ENCODE measurements at places on chromosomes 7 and 10.

DNA sequence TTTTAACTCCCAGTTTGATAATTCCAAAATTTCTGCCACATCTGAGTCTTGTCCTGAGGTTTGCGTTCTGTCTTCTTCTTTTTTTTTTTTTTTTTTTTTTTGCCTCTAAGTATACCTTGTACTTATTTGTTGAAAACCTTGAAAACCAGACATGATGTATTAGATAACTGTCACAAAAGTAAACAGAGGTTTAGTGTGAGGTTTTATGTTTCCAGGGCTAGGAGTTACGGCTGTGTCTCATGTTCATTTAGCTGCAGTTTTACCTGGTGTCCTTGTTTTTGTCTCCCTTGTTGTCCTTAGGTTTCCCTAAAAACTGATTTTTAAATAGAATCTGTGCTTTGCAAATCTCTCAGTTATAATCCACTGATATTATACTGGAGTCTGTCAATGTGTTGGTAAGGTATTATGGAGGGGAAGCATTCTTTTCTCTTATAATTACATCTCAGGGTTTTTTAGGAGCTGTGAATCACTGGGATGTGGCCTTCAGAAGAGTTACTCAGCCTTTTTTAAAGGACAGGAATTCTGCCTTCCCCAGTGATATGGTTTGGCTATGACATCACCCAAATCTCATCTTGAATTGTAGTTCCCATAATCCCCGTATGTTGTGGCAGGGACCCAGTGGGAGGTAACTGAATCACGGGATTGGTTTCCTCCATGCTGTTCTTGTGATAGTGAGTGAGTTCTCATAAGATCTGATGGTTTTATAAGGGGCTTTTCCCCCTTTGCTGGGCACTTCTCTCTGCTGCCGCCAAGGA lies 95.0 kb downstream of the CDCA7L start:
- no peak for DNase-seq

GRCh38 chr7:158546626-158547025 lies 41.0 kb downstream of the PTPRN2 start:
- no peak for DNase-seq

GRCh38 chr10:96666741-96667140 lies 53.6 kb downstream of the PIK3AP1 start:
- no peak for DNase-seq

GRCh38 chr10:32413513-32413912 lies 32.4 kb upstream of the CCDC7 start:
- DNase-seq, result no peak

DNA sequence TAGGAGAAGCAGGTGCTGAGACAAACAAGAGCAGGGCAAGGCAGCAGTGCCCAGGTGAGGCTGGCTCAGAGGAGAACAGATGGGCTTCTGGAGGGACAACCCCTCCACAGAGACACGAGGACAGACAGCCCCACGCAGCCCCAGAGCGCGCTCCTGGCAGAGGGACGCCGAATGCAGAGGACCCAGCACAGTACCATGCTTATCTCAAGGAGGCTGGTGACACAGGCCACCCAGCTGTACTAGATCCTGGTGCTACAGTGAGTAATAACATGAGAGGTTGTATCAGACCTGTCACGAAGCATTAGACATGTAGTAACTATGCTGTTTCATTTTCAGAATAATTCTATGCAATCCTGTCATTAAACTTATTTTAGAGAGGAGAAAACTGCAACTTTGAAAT lies 60.4 kb upstream of the NCAPG2 start:
- DNase-seq, result no peak

DNA sequence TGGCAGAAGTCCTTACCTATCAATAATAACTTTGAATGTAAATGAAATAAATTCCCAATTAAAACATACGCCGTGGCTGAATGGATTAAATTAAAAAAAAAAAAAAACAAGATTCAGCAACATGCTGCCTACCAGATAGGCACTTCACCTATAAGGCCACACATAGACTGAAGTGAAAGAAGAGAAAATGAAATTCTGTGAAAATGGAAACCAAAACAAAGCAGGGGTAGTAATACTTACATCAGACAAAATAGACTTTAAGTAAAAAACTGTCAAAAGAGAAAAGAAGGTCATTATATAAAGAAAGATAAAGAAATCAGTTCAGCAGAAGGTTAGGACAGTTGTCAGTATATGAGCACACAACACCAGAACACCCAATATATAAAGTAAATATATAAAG lies 55.3 kb downstream of the TCAF1 start:
- no peak for DNase-seq

DNA sequence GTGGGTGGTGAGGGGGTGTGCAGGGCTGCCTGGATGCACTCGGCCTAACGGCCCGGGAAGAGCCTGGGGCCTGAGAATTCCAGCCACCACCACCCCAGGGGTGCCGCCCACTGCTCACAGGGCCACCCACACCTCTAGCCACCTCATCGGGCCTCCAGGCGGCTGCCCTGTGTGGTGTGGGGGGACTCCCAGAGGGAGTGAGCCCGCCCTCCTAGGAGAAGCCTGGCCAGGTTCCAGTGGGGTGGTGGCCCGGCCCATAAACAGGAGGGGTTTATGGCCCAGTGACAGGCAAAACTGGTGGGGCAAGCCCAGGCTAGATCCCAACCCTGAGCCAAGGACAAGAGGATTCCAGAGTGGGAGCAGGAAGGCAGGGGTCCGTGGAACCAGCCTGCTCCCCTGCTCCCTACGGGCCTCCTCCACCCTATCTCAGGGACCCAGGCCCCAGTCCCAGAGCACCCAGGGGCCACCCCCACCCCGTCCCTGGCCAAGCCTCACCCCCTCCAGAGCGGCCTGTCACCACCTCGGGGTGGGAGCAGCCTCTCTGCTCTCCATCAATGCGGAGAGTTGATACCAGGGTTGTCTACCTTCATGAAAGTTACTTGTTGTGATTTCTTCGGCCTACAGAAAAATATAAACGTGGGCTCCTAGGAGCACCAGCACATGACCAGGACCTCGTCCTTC lies 20.2 kb upstream of the PDGFA start:
- DNase-seq, result no peak

- no peak for DNase-seq
Observed at GRCh38 chr7:128167042-128167701, 73.9 kb upstream of the LEP start.

- DNase-seq, result no peak
Observed at GRCh38 chr10:92024700-92025099, 101.1 kb downstream of the BTAF1 start.

- DNase-seq, result no peak
Observed at GRCh38 chr7:117097860-117098259, 144.6 kb downstream of the ST7 start.

DNA sequence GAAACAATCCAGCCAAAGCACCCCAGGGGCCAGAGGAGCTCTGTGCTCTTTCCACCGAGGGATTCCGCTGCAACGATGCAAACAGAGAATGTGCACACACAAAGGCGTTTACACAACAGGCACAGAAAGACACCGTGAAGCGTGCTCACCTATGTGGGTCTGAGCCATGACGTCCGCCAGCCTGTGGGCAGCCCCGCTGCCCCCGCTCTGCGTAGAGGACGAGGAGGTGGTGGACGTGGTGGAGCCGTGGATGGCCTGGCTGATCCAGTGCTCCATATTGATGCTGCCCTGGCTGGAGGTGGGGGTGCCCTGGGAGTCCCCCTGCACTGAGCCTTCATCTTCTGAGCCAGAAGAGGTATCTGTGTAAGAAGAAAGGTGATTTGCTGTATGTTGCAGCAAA lies 266.8 kb downstream of the DIP2C start:
- no peak for DNase-seq

DNA sequence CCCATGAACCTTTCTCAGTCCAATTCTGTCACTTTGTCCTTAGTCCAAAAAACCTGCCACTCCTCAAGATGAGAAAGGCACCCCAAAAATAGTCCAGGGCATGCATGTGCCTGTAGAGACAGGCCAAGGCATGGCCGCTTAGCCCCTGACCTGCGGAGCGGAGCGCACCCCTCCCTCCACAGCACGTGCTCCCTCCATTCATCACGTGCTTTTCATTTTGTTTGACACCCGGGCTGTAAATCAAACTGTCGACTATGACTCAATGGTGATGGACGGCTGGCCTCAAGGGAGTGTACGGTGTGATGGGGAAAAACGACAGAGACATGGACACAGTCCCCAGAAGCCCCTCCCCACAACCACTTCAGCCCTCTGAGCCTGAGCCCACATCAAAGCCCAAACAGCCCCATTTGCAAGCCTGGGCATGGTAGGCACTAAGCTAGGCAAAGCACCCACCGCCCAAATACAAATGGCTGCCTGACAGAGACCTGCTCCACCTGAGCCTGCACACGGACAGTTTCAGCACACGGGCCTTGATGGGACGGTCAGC lies 90.6 kb downstream of the ZRANB1 start:
- DNase-seq, result no peak

GRCh38 chr7:120156476-120156875 lies 116.5 kb upstream of the KCND2 start:
- DNase-seq, result no peak

GRCh38 chr10:130513686-130514476 lies 377.7 kb downstream of the GLRX3 start:
- no peak for DNase-seq

- DNase-seq, result peak; percentile 95
Observed at GRCh38 chr7:151059367-151060112, at the start of gene SLC4A2. Gene SLC4A2 (plus strand): TSS chr7:151059589. CDS start chr7:151061988, 2,399 bp downstream.

- DNase-seq, result no peak
Observed at GRCh38 chr7:25759286-25759685, 392.7 kb upstream of the NFE2L3 start.

GRCh38 chr7:116859323-116859722 lies 3.1 kb upstream of the CAPZA2 start:
- no peak for DNase-seq

- DNase-seq, result no peak
Observed at GRCh38 chr10:94133239-94133638, 139.5 kb downstream of the PLCE1 start.

DNA sequence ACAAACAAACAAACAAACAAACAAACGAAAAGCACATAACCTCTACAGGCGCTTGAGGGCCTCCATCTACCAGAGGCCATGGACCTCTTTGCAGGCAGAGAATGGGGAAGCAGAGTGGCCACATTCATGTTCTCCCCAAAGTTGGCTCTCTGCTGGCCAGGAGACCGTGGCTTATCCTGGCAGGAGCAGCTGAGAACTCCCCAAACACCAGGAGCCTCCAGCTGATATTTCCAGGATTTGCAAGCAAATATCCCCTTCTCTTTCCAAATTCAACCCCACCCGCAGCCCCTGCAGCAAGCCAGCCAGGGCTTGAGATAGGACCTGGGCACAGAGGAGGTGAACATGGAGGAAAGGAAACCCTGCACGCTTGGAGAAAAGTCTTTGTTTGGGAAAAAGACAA lies 240.0 kb downstream of the SKAP2 start:
- DNase-seq, result no peak

GRCh38 chr10:48634198-48634983 lies 29.5 kb upstream of the ARHGAP22 start:
- no peak for DNase-seq

- no peak for DNase-seq
Observed at GRCh38 chr7:30322271-30323005, 38.0 kb downstream of the ZNRF2 start.

GRCh38 chr10:126686719-126687118 lies 16.2 kb upstream of the C10orf90 start:
- no peak for DNase-seq

- no peak for DNase-seq
Observed at GRCh38 chr10:129681856-129682255, 214.8 kb downstream of the MGMT start.

- no peak for DNase-seq
Observed at GRCh38 chr10:35572583-35572982, 32.6 kb upstream of the GJD4 start.

- DNase-seq, result no peak
Observed at GRCh38 chr10:51907361-51907760, 208.0 kb upstream of the CSTF2T start.

DNA sequence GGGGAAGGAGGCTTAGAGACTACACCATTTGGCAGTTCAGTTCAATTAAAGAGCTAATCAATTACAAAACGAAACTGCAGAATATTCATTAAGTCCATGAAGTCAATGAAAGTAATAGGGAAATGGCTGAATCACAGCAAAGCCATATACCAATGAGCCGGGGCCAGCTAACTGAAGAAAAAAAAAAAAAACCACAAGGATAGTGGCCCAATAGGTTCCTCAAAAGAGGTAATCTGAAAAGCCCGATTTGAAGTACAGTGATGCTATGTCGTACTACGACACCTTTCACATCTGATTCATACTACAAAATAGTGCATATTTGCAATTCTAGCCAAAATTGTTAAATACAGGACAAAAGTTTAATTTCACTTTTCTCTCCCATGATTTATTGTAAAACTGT lies 2.5 kb downstream of the ARHGAP12 start:
- DNase-seq, result no peak

Measured in GM19239 (cell line).